ENCODE measurements at places on chromosomes 12 and 14.

DNA sequence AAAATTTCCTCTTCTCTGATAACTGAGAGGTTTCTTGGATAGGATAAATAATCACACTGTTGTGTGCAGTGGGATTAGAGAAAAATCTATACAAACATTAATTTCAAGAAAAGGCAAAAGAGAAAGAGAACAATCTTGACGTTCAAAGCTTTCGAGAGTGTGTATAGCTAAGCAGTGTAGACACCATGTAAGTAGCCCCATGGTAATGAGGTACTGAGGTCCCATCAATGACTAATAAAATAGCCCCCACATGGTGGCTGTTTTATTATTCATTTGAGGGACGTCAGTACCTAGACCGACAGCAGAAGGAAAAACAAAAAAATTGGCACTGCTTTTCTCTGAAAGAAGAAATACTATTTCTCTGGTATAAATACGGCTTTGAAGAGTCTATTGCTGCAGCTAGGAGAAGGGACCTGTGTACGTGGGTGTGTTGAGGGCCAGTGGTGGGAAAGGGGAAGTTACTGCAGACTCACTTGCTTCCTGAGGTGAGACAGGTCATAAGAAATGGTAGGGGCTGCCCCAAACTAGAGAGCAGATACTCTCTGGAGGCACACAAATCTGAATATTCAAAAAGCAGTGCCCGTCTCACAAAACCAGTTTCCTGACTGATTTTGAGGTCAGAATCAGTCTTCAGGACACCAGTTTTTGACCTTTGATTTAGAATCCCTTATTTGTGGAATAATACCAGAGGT lies 339.8 kb downstream of the EMP1 start:
- DNase-seq = no peak

DNA sequence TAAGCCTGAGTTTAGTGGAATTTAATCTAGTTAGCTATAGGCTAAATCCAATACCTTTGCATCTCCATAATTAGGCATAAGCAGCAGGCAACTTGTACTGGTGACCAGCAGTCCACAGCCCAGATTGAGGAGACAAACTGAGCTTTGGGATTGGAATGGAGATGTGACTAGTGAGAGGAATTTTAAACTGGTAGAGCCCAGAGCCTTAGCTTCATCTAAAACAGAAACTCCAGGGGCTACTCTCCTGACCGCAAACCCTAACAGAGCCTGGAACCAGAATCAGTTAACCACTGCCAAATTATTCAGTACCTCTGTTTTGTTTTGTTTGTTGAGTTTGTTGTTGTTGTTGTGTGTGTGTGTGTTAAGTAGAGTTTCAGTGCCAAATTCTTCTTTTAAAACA lies 53.2 kb downstream of the TSPAN19 start:
- no peak for DNase-seq

DNA sequence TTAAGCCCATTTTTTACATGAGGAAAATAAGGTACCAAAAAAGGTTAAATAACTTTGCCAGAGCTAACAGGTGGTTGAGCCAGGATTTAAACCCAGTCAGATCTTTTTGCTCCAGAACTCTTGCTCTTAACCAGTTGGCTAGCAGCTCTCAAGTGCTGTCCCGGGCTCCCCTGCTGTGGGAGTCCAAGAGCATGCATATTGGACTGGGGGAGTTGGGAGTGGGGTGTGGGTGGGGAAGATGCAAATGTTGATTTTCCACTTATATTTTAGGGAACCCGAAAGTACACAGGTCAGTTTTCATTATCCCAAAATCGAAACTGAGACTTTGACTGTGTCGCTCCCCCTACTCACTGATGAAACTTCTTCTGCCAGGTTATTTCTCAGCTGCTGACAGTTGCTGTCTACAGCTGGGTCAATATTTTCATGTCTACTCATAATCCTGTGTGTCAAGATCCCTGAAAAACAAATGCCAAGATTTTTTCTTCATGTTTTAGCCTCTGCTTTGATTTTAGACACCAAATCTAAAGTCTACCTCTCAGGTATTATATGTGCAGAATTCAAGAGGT lies 172.3 kb upstream of the TMPO start:
- no peak for DNase-seq

DNA sequence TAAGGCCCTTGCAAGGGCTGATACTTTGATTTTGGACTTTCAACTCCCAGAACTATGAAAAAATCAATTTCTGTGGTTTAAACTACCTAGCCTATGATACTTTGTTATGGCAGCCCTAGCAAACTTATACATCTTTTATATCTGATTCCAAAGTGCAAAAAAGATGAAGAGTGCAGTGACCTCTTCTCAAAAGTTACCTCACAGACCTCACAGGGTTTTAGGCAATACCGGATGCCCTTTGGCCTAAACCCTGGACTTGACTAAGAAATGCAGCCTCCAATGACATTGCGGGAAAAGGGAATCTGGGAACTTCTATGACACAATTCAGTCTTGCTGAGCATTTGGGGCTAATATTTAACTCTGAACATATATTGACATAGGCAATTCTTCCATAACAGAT lies 63.3 kb downstream of the IGF1 start:
- DNase-seq = no peak

DNA sequence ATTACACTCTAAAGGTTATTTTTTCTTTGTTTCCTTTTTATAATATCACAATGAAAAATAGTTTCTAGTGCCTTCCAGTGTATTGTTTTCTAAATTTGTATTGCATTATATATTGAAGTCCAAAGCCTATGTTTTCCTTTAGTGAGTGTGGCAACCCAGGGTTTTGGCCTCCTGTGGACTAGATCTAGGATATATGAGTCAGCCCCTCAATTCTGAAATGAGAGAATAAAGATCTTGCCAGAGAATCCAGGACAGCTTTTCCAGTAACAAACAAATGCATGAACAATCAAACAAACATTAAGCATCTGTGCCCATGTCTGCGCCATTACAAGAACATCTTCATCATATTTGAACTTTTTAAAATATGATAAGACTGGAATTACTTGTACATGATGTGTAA lies 70.7 kb upstream of the SSTR1 start:
- DNase-seq = no peak

DNA sequence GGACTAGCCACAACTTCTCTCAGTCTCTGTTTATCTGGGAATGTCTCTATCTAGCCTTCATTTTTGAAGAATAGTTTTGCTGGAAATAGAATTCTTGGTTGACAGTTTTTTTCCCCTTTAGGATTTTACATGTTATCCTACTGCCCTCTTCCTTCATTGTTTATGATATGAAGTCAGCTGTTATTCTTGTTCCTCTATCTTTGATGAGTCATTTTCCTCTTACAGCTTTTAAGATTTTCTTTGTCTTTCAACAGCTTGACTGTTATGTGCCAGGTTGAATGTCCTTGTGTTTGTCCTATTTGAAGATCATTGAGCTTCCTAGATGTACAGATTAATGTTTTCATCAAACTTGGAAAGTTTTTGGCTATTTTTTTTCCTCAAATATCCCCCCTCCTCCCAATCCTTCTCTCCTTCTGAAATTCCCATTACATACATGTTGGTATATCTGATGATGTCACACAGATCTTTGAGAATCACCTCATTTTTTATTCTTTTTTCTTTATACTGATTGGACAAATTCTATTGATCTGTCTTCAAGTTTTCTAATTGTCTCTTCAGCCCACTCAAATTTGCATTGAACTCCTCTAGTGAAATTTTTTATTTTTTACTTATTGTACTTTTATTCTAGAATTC lies 4.5 kb upstream of the GOLGA5 start:
- no peak for DNase-seq

DNA sequence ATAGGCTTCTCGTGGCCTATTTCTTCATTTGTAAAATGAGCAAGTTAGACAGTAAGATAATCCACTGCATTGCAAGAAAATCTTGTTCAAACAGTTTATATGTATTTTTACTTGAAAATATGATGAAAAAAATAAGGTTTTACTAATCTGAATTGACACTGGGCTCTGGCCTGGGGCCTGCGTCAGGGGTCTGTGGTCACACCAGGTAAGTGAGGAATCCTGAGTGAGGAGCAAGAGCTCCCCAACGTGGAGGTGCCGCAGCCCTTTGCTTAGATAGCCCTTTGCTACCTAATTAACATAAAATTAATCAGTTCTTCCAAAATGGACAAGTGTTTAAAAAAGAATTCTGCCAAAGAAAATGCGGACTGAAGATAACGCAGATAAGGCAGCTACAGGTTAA lies 39.1 kb upstream of the STAB2 start:
- DNase-seq = no peak

- no peak for DNase-seq
Measured at GRCh38 chr12:579420-580110, 83.7 kb downstream of the NINJ2 start.

- DNase-seq = no peak
Measured at GRCh38 chr12:132329720-132330548, 545 bp upstream of the GALNT9 start.

DNA sequence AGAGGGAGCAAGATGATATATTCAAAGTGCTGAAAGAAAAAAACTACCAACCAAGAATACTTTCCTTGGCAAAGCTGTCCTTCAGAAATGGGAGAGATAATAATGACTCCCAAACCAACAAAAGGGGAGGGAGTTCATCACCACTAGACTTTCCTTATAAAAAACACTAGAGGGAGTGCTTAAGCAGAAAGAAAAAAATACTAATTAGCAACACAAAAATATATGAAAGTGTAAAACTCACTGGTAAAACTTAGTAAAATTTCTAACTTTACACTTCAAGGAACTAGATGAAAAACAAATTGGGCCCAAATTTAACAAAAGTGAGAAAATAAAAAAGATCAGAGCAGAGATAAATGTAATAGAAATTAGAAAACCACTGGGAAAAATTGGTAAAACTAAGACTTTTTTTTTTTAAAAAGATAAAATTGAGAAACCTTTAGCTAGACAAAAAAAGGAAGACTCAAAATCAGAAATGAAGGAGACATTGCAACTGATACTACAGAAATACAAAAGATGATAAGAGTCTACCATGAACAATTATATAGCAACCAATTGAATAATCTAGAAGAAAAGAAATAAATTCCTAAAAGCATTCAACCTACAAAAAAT lies 60.4 kb upstream of the FAR2 start:
- DNase-seq = no peak

DNA sequence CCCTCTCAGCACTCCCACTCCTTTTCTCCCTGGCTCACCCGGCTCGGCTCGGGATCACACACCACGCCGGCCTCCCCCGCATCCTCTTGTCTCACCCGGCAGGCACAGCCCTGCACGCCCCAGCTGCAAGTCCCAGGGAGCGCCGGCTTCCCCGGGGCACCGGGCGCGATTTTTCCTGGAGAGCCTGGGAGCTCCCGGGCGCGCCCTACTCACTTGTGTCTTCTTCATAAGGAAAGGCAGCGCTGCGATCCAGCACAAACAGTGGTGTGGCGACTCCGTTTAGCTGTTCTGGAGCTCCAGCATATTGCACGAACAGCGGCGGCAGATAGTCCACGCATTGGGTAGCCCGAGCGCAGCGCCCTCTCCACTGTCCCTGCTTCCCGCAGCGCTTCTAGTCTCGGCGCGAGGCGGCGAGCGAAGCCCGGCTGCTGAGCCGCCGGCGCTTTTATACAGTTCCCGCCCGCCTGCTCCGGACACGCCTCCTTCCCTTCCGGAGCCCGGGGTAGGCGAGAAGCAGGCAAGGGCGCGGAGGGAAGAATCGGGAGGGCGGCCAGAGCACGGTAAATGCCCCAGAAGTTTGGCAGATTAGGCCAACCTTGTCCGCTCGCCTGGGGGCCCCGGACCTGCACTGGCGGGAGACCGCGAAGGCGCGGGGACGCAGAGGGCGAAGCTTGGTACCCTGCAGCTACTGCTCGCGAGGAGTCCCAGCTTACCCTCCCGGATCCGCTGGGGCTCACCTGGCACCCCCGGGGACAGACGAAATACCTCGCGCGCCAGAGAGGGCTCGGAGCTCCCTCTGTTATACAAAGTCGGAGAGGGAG lies at the start of gene KITLG:
Gene KITLG, minus strand, starts transcription at position 421 of the 821 bp plus-strand sequence. Its CDS starts 193 bp downstream, at position 228.
- DNase-seq = no peak

DNA sequence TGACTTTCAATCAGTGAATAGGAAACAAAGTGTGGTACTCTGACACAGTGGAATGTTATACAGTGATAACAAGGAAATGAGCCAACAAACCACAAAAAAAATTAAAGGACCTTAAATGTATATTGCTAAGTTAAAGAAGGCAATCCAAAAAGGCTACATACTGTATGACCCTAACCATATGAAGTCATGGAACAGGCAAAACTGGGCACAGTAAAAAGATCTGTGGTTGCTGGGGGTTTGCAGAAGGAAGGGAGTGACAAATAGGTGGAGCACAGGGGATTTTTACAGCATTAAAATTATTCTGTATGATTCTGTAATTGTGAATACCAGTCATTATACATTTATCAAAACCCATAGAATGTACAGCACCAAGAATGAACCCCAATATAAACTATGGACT lies 112.6 kb downstream of the KCNC2 start:
- no peak for DNase-seq

- no peak for DNase-seq
Measured at GRCh38 chr14:26863736-26864135, 265.9 kb upstream of the NOVA1 start.

DNA sequence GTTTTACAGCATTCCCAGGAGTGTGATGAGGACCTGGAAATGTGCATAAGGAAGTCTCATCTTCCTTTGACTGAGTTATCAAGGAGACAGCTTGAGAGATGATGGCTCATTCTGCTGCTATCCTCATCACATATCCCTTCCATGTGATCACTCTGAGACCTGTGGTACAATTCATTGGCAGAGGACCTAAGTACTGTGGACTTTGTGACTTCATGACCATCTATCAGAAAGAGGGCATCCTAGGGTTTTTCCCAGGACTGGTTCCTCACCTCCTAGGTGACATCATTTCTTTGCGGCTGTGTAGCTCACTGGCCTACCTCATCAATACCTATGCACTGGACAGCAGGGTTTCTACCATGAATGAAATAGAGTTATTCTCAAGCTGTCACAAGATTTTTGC lies 172.1 kb upstream of the PLEKHG7 start:
- DNase-seq = no peak

- DNase-seq = no peak
Measured at GRCh38 chr14:35854696-35855270, 28.6 kb downstream of the BRMS1L start.
